ENCODE measurements at places on chromosomes 6 and 20. TPM values are rescaled to one million over a fixed set of nuclear protein-coding genes. Genes with fewer than 3 reads are reported as not detected.
A peak's percentile ranks its signal among the peaks of the same experiment; 100 is the strongest.

DNA sequence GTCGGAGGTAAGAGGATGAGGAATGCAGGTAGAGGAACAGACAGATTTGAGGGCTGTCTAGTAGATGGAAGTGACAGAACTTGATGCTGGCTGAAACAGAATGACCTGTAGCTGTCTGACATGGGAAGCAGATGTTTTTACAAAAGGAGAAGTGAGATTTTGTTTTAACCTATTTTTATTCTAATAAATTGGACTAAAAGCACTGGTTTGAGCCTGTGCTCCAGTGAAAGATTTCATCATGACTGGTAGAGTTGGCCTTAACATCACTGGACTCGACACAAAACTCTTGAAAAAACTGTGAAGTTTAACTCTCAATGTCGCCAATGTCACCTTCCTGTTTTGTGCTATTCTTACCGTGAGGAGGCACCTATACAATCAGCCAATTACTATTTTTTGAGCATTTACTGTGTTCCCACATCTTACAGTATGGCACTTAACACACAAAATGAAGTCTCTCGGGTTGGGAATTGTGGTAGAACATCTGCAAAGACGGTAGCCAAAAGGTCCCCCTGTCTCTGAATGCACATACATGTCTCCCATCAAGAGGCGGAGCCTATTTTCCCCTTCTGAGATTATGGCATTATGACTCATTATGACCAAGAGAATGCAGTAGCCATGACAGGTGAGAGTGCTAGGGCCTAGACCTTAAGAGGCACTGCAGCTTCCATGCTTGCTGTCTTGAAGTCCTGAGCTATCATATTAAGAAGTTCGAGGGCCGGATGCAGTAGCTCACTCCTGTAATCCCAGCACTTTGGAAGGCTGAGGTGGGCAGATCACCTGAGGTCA is 93.2 kb downstream of the FOXF2 start:
- no peak overlapping the region for H3K4me3 ChIP-seq
- H3K36me3 ChIP-seq: no peaks in the 10 kb centered on the region
- H3K27ac ChIP-seq: no peak overlapping the region
- H3K27me3 ChIP-seq: peaks cover 29% of the 10 kb centered on the region

CASS4 gene
- total RNA-seq: 0.47 TPM

GPLD1 gene
- 0.71 TPM for total RNA-seq

DNA sequence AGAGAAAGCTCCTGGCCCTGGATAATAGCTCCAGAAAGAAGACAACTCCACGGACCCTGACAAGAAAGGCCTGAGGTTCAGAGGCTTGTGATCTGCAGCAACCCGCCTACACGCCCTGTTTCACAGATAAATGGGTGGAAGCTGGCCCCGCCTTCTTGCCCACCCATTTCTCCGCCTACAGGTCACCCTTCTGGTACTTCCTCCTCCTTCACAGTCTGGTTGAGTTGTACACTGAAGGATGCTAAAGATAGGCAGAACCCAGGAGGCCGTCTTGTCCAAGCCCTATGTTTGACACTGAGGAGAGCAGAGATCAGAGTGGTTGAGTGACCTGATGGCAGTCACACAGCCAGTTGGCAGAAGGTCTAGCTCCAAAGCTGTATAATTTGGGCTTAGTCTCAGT is 34.2 kb upstream of the MDGA1 start:
- H3K4me3 ChIP-seq: no peak overlapping the region
- H3K36me3 ChIP-seq: no peaks in the 10 kb centered on the region
- H3K27ac ChIP-seq: no peak overlapping the region
- no peaks in the 10 kb centered on the region for H3K4me1 ChIP-seq
- DNase-seq: no peak

DNA sequence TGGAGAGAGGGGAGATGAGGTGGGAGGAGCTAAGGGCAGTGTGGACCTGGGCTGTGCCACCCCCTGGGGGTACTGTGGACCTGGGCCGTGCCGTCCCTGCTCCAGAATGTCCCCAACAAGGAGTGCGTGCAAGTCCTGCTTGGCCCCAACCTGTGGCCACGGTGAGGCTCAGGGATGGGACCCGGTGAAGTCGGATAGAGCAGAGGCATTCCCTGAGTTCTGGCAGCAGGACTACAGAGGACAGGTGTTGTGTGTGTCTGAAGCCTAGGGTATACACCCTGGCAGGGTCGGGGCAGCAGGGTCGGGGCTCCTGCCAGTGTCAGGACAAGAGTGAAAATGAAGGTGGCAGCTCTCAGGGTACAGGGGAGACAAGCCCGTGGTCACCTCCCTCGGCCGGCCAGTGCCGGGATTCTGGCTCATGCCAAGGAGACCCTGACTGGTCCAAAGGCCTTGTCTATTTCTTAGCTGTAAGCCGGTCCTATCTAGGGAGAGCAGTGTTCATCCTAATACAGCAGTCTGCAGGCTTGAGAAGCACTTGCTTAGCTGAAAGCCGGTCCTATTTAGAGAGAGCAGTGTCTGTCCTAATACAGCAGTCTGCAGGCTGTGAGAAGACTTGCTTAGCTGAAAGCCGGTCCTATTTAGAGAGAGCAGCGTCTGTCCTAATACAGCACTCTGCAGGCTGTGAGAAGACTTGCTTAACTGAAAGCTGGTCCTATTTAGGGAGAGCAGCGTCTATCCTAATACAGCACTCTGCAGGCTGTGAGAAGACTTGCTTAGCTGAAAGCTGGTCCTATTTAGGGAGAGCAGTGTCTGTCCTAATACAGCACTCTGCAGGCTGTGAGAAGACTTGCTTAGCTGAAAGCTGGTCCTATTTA is 95.9 kb downstream of the SMOC2 start:
- peaks cover 59% of the 10 kb centered on the region for H3K4me1 ChIP-seq
- no peak overlapping the region for H3K4me3 ChIP-seq
- no peak for DNase-seq
- H3K36me3 ChIP-seq: no peaks in the 10 kb centered on the region
- H3K27ac ChIP-seq: peak overlapping the region; percentile 74

DNA sequence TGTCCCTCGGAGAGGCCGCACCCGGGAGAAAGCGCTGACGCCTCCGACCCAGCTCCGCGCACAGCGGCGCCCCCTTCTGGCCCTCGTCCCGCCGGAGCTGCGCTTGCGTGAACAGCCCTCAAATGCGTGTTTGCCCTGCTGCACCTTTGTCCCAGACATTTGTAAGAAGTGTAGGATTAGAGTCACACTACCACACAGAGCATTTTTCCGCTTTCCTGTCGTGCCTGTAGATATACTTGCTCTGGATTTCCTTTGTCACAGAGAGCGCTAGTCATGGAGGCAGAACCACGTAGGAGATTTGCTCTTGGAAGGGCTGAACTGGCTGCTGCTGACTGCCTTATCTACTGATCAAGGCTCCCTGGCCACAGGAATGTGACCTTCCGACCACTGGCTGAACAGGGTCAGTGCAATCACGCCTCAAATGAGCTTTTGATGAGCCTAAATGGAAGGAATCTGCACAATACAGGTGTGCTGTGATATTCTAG is 62.3 kb downstream of the PAX1 start:
- DNase-seq: no peak
- H3K27me3 ChIP-seq: peaks cover 26% of the 10 kb centered on the region
- H3K36me3 ChIP-seq: no peaks in the 10 kb centered on the region
- H3K4me3 ChIP-seq: no peak overlapping the region

ECT2L gene
- 1.6 TPM for total RNA-seq

- no peaks in the 10 kb centered on the region for H3K36me3 ChIP-seq
- no peaks in the 10 kb centered on the region for H3K4me1 ChIP-seq
- DNase-seq: no peak
- no peaks in the 10 kb centered on the region for H3K27me3 ChIP-seq
Observed at GRCh38 chr6:69985180-69985579, 118.8 kb downstream of the COL19A1 start.

KCNG1 gene
- total RNA-seq: 0.30 TPM

DNA sequence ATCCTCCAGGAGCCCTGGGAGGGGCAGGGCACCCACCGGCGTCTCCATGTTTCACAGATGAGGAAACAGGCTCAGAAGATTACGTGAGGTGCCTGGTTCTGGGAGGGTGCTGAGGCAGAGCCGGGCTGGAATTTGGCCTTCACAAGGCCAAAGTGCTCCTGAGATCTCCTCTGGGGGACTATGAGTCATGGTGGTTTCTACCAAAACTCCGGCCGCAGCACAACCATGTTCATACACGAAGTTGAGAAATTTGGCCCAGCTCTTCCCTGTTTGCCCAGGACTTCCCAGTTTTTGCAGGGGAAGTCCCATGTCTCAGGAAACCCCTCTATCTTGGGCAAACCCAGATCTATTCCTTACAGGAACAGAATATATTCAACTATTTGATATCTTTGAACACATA is 172.9 kb upstream of the CDYL start:
- DNase-seq: peak; percentile 35
- H3K36me3 ChIP-seq: no peaks in the 10 kb centered on the region
- H3K4me3 ChIP-seq: no peak overlapping the region
- no peaks in the 10 kb centered on the region for H3K27me3 ChIP-seq
- peaks cover 12% of the 10 kb centered on the region for H3K4me1 ChIP-seq

- no peak overlapping the region for H3K4me3 ChIP-seq
- H3K27me3 ChIP-seq: peaks cover 33% of the 10 kb centered on the region
- DNase-seq: no peak
Observed at GRCh38 chr20:43840382-43841070, 74.1 kb upstream of the TOX2 start.

- H3K4me3 ChIP-seq: no peak overlapping the region
- no peaks in the 10 kb centered on the region for H3K36me3 ChIP-seq
- H3K27me3 ChIP-seq: peaks cover 72% of the 10 kb centered on the region
- no peak for DNase-seq
- no peaks in the 10 kb centered on the region for H3K4me1 ChIP-seq
- no peak overlapping the region for H3K27ac ChIP-seq
Observed at GRCh38 chr6:168162366-168162765, 83.4 kb upstream of the FRMD1 start.

- H3K4me3 ChIP-seq: no peak overlapping the region
- no peaks in the 10 kb centered on the region for H3K27me3 ChIP-seq
- H3K36me3 ChIP-seq: no peaks in the 10 kb centered on the region
- H3K27ac ChIP-seq: no peak overlapping the region
- H3K4me1 ChIP-seq: peaks cover 39% of the 10 kb centered on the region
Observed at GRCh38 chr6:25315194-25316177, 36.3 kb downstream of the CARMIL1 start.

Data from left ventricle myocardium inferior (tissue), 1 donor.